ENCODE measurements at places on chromosomes 5 and 9.

- DNase-seq: no peak
These were observed 40.6 kb downstream of the TMEM174 start for GRCh38 chr5:73213566-73213998.

- no peak for DNase-seq
These were observed 264.6 kb downstream of the NDUFS4 start for GRCh38 chr5:53825016-53825415.

GRCh38 chr5:16656561-16657191 is 39.9 kb upstream of the RETREG1 start:
- no peak for DNase-seq

- no peak for DNase-seq
These were observed 20.3 kb downstream of the PAIP2 start for GRCh38 chr5:139361835-139362429.

GRCh38 chr5:470961-471749 is 28.2 kb downstream of the EXOC3 start:
- DNase-seq: no peak
